Temporal lobe (tissue), 4 donors: ENCODE measurements at places on chromosomes 7 and 10. TPM values are rescaled to one million over a fixed set of nuclear protein-coding genes. Genes with fewer than 3 reads are reported as not detected.

Gene DENND2A
- total RNA-seq = 20.7 TPM

Gene CELF2
- total RNA-seq = 129 TPM

Gene ZP3
- 0.49 TPM for total RNA-seq

Gene GGCT
- 20.2 TPM for total RNA-seq

Gene THSD7A
- 30.5 TPM for total RNA-seq

Gene SFRP5
- total RNA-seq = 1.2 TPM

Gene MSMB
- total RNA-seq = not detected

Gene IFIT1B
- 0.49 TPM for total RNA-seq

Gene MEIG1
- not detected for total RNA-seq

Gene SNCG
- 0.98 TPM for total RNA-seq

Gene AKR1E2
- total RNA-seq = 25.6 TPM

Gene ACSM6
- not detected for total RNA-seq

Gene KNDC1
- total RNA-seq = 9.8 TPM

Gene CRYGN
- total RNA-seq = 0.25 TPM

Gene TMEM184A
- not detected for total RNA-seq

Gene HIF1AN
- 9.6 TPM for total RNA-seq

Gene ABCC2
- total RNA-seq = 0.49 TPM

Gene UBE2D1
- total RNA-seq = 32.0 TPM

Gene SUN3
- not detected for total RNA-seq

Gene POLR2J2
- total RNA-seq = 3.2 TPM

Gene GPR37
- 20.9 TPM for total RNA-seq

Gene COL17A1
- 0.25 TPM for total RNA-seq

Gene CALML3
- not detected for total RNA-seq

Gene GIMAP1
- total RNA-seq = 0.49 TPM

Gene PKD2L1
- 0.25 TPM for total RNA-seq

Gene TMEM140
- total RNA-seq = 0.49 TPM

Gene PPP1R9A
- total RNA-seq = 74.5 TPM

Gene TMEM176B
- 1.2 TPM for total RNA-seq

Gene CRPPA
- 4.4 TPM for total RNA-seq

Gene CPXM2
- 0.49 TPM for total RNA-seq

Gene AFAP1L2
- total RNA-seq = 7.1 TPM

Gene LLCFC1
- total RNA-seq = not detected

Gene OR2A12
- total RNA-seq = not detected

Gene SHTN1
- total RNA-seq = 78.2 TPM

Gene RNF32
- total RNA-seq = 0.98 TPM

Gene NCF1
- total RNA-seq = not detected

Gene NUTM2E
- total RNA-seq = 2.2 TPM

Gene ADARB2
- total RNA-seq = 4.2 TPM

Gene AVL9
- total RNA-seq = 48.7 TPM

Gene ATOH7
- 0.49 TPM for total RNA-seq

Gene MMD2
- total RNA-seq = 4.4 TPM
